ENCODE measurements at places on chromosomes 5 and 9.

GRCh38 chr5:50922942-50923767 is 256.7 kb downstream of the PARP8 start:
- DNase-seq: no peak

- DNase-seq: no peak
Observed at GRCh38 chr5:60066502-60066901, 173.0 kb upstream of the PDE4D start.

DNA sequence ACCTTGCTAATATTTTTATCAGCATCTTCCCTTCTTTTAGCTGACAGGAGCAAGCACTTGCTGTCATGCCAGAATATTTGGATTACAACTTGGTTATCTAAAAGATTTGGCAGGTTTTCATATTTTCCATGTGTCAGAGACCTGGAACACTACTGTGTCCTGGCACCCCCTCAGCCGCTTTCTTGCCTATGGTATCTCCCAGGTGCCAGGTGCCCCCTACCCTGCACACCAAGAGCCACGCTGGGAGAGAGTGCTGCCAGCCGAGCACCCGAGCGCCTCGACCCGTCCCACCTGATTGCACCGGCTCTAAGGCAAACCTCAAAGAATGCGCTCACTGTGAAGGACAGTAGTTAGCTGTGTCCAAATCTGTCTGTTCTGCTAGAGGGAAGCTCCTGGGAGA is 84.8 kb downstream of the GTF3C4 start:
- no peak for DNase-seq

DNA sequence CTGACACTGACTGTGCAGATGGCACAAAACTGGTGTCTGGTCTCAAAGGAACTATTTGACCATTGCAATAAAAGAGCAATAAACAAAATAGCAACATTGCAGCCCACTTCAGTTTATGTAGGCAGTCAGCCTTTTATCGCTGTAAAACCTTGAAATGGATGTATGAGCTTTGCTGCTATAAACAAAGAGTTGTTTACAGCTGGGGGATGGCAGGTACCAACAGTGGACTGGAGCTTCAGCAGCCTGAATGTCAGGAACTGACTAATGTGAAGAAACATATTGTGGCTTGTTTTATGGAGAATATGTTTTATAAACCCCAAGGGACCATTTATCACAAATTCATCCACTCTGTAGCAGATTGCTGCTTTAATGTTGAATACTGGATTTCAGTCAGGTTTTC is 78.0 kb downstream of the PTPRD start:
- DNase-seq: no peak

DNA sequence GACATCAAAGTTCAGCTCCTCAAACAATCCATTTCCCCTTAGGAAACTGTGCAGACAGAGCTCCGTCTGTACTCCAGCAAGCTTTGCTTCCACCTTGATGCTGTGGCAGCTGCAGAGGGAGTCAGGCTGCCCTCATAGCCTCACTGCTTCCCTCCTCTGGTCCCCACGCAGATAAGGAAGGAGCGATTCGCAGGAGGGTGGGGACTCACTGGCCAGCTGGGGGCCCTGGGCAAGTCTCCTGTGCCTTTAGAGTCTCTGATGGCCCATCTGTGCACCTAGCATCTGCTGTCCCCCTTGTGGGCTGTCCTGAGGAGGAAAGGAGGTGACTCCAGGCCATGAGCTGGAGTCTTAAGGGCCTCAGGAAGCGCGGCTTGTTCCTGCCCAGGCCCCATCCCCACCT is 121.5 kb downstream of the ENTREP1 start:
- no peak for DNase-seq

- DNase-seq: peak; percentile 82
Observed at GRCh38 chr5:137186759-137187461, 312.2 kb downstream of the SPOCK1 start.

DNA sequence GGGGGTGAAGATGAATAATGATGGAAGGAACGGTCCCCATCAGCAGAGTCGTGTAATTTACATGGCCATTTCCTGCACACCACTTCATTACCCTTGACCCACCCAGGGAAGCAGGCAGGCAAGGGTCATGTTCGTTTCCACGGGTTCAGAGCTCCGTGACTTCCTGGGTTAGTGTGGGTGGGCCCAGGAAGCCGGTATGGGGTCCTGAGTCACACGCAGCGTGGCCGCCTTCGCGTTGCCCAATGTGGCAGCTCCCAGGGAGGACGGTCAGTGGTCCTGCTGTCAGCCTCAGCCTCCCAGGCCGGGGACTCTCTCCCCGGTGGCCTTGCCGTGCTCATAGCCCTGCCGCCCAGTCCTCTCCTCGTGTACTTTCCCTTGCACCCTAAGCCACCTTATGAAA is 5.1 kb upstream of the TERT start:
- no peak for DNase-seq

Measured in epithelial cell of esophagus (primary cell).